ENCODE measurements at places on chromosomes 2 and 18. TPM values are rescaled to one million over a fixed set of nuclear protein-coding genes. Genes with fewer than 3 reads are reported as not detected.

- DNase-seq, result no peak
- peaks cover 23% of the 10 kb centered on the region for H3K4me1 ChIP-seq
- no peak overlapping the region for H3K4me3 ChIP-seq
- no peak overlapping the region for H3K27ac ChIP-seq
Observed at GRCh38 chr2:109347626-109348025, 218.6 kb downstream of the SH3RF3 start.

DNA sequence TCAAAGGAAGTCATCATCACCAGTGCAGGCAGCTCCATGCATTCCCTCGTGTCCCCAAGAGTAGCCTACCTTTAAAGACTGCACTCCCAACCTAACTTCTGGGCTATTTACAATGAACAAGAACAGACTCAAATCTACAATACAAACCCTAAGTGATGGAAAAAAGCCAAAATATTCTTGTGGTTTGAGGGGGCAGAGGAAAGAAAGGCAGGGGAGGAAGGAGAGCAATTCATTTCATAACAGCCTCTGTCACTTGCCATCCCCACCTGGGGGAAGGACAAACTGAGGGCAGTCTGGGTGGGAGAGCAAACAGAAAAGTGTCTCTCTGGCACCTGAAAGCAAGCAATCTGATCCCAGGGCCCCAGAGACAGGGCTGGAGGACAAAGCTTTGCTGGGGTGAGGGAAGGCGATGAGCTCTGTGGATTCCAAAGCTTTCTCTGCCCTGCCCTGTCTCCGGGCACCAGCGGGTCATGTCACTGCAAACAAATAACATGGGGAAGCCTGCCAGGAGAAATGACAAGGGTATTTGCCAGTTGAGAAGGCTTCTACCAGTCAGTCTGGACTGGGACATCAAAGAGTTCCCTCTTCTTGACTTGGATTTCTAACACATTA is 528.0 kb upstream of the TNP1 start:
- H3K4me1 ChIP-seq, result peaks cover 34% of the 10 kb centered on the region
- H3K4me3 ChIP-seq, result no peak overlapping the region
- DNase-seq, result no peak
- H3K27me3 ChIP-seq, result no peaks in the 10 kb centered on the region
- peaks cover 17% of the 10 kb centered on the region for H3K36me3 ChIP-seq

GRCh38 chr2:96568094-96568493 is 31.5 kb downstream of the ARID5A start:
- H3K27ac ChIP-seq, result no peak overlapping the region
- no peaks in the 10 kb centered on the region for H3K4me1 ChIP-seq
- no peak for DNase-seq
- H3K27me3 ChIP-seq, result peaks cover 12% of the 10 kb centered on the region

GRCh38 chr18:59917422-59917821 is 17.6 kb downstream of the PMAIP1 start:
- H3K36me3 ChIP-seq, result no peaks in the 10 kb centered on the region
- no peak overlapping the region for H3K27ac ChIP-seq
- peaks cover 2% of the 10 kb centered on the region for H3K27me3 ChIP-seq
- no peak overlapping the region for H3K4me3 ChIP-seq

DNA sequence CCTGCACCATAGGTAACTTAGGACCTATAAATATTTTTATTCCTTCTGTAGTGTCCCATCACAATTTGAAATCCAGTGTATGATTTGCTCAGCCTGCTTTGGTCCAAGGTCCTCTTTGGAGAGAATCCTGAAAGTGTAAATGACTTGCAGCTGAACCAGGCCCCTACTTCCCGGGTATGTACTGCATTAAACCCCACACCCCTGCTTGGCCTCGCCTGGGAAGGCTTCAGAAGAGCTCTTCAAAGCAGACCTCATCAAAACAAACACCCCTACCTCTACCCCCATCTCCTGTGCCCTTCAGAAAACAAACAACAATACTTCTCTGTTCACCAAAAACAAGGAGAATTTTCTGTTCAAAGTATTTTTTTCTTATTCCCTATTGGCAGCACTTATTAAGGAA is 9.5 kb upstream of the SPTBN1 start:
- no peaks in the 10 kb centered on the region for H3K27me3 ChIP-seq
- no peak for DNase-seq

Gene CD8B2
- total RNA-seq, result not detected

- H3K27me3 ChIP-seq, result peaks cover 2% of the 10 kb centered on the region
- peak overlapping the region; percentile 37 for H3K27ac ChIP-seq
- peak overlapping the region; percentile 21 for H3K4me3 ChIP-seq
- peaks cover 74% of the 10 kb centered on the region for H3K4me1 ChIP-seq
Observed at GRCh38 chr2:207227062-207227748, 61.5 kb upstream of the KLF7 start.

Gene SKA1
- total RNA-seq, result 17.9 TPM

GRCh38 chr2:3446381-3446780 is 66.9 kb downstream of the TRAPPC12 start:
- peaks cover 41% of the 10 kb centered on the region for H3K36me3 ChIP-seq
- no peaks in the 10 kb centered on the region for H3K27me3 ChIP-seq
- H3K4me1 ChIP-seq, result peaks cover 6% of the 10 kb centered on the region
- H3K4me3 ChIP-seq, result no peak overlapping the region
- DNase-seq, result no peak
- H3K27ac ChIP-seq, result no peak overlapping the region

- H3K36me3 ChIP-seq, result no peaks in the 10 kb centered on the region
- peaks cover 2% of the 10 kb centered on the region for H3K27me3 ChIP-seq
- no peak for DNase-seq
- H3K4me3 ChIP-seq, result no peak overlapping the region
- no peaks in the 10 kb centered on the region for H3K4me1 ChIP-seq
Observed at GRCh38 chr2:169649278-169649677, 44.9 kb downstream of the CFAP210 start.

Gene HS6ST1
- total RNA-seq, result 22.1 TPM
